ENCODE measurements at places on chromosomes 11 and 22. TPM values are rescaled to one million over a fixed set of nuclear protein-coding genes. Genes with fewer than 3 reads are reported as not detected.
A peak's percentile ranks its signal among the peaks of the same experiment; 100 is the strongest.

Gene PHF21B
- not detected for total RNA-seq

Gene IGSF22
- 4.5 TPM for total RNA-seq

Gene MMP27
- not detected for total RNA-seq

DNA sequence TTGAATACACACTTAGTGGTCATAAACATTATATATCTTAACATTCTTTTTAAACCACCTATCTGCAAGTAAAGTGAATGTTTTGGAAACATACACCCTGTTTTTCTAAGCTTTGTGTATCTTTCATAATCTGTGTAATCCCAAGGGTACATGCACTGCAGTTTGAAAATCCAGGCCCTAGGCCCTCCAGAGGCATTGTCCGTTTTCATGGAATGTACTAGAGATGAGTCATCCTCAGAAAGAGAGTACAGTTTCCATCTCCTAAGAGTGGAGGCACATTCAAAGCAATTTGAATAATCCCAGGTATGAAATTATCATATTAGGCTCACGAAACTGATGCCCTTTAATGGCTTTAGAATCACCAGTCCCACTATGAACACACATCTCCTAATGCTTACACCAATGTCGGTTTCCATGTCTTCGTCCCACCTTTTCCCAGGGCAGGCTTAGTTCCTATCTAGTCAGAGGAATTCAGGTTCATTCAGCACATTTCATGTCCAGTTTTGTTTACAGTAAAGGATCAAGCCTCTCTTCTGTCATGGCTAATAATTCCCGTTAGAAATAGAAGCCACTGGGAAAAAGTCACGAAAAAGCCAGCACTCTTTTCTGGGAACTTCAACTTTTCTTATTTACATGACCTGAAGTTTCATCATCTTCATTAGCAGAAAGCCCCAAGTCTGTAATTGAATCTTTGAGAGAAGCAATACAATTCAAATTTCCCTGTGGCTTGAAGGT, 39.5 kb upstream of the CD44 start:
- no peak for DNase-seq

GRCh38 chr11:98358551-98358950, 662.2 kb upstream of the CNTN5 start:
- DNase-seq, result no peak

DNA sequence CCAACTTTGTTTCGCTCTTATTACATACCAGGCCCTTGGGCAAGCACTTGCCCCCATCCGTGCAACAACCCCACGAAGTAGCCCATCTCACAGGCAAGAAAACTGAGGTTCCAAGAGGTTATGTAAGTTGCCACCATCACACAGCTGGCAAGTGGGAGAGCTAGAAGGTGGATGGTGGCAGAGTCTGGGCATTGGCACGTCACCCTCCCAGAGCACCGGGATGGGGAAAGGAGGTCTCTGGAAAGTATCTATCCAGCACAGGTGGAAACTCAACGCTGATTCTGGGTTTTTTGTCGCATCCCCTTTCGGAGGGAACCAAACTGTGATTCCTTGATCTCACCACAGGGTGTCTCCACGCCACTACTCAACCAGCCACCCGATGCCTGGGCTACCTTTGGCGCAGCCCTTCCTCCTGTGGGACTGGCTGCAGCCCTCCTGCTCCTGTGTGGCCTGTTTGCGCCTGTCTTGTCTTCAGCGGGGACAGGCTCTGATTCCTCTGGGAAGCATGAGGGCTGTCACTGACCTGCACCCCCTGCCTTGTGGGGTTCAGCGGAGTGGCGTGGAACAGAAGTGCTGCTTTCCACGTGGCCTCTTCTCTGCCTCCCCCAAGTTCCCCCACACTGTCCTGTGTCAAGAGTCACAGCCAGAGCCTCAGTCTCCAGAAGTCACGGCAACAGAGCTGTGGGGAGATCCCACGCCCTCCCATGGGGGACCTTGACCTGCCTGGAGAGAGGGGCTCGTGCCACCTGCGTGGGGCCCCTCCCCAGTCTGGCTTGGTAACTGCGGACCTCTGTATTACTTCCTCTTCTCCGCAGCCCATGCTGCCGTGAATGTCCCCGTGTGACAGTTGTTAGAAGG, 34.4 kb upstream of the TRIM29 start:
- no peak for DNase-seq

DNA sequence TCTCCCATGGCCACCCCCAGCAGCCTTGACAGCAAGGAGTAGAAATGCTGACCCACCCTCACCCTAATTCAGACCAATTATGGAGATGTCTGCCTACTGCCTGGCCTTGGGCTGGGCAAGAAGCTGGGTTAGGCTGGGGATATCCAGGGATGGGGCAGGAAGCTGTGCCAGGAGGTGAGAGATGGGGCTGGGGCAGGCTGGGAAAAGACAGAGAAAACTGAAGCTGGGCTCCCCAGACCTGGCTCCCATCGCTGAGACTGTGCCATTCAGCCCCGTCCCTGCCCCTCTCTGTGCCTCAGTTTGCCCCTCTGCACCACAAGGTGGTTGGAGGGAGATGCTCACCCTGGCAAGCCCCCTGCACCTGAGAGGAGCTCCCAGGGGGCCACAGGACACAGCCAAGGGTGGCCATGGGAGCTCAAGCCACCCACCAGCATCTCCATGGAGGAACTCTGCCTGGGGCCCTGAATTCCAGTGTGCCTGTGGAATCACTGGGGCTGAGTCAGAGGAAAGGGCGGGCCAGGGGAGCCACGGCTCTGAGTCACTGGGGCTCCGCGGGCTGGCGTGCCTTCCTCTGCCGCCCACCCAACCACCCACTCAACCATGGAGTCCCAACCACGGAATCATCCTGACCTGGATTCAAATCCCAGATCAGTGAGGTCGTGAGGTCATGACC, 6.0 kb upstream of the CARD10 start:
- DNase-seq, result no peak

- DNase-seq, result no peak
These were observed 144.2 kb downstream of the TRIM29 start for GRCh38 chr11:119993722-119994121.

GRCh38 chr11:117230999-117231841, 653 bp downstream of the PCSK7 start:
- no peak for DNase-seq

DNA sequence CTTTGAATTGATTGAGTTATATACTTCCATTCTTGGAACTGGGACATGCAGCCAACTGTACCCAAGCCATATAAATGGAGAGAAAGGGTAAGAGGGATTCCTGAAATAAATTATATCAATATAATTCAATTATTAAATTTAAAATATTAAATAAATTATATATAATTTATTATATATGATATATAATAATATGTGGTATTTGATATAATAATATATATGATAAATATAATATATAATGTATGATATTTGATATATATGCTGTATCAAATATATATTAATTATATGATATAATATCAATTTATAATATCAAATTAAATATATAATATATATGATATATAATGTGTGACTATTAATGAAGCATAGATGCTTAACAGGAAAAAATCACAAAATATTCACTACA, 677.0 kb downstream of the NELL1 start:
- DNase-seq, result no peak

DNA sequence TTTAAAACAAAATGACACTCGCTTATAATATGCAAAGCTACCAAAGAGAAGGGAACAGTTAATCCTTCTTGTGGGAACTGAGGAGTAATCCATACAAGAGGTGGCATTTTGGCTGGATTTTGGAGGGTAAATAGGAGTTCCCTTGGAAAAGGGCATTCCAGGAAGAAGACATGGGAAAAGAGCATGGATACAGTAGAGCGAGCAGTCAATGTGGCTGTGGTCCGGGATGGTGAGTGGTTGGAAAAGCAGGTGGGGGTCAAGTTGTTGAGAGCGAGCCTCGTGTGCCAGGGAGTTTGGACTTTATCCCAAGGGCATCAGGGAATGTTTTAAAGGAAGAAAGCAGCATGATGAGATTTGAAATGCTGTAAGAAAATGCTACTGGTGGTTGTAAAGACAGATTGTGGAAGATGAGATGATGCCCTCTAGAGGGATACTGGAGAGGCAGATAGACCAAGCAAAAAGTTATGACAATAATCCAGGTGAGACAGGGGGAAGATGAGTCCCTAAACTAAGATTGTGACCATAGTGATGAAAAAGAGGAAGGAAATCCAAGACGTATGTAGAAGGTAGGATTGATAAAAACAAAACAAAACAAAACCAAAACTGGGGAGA, 3.8 kb upstream of the MMP7 start:
- DNase-seq, result no peak

DNA sequence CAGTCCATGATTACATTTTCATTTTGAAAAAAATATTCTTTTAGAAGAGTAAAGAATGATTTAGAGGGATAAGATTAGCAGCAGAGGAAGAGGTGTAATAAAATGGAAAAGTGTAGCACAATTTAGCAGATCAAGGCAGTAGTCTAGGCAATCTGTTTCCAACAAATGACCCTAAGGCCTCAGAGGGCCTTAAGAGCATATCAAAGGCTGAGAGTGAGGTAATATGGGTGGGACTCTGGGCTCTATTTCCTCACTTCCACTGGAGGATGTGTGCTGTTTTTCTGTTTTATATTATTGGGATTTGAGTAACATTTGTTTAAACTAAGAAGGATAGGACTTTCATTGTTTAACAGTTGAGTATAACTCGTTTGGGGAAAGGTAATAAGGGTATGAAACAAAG, 28.8 kb downstream of the CCDC81 start:
- no peak for DNase-seq

DNA sequence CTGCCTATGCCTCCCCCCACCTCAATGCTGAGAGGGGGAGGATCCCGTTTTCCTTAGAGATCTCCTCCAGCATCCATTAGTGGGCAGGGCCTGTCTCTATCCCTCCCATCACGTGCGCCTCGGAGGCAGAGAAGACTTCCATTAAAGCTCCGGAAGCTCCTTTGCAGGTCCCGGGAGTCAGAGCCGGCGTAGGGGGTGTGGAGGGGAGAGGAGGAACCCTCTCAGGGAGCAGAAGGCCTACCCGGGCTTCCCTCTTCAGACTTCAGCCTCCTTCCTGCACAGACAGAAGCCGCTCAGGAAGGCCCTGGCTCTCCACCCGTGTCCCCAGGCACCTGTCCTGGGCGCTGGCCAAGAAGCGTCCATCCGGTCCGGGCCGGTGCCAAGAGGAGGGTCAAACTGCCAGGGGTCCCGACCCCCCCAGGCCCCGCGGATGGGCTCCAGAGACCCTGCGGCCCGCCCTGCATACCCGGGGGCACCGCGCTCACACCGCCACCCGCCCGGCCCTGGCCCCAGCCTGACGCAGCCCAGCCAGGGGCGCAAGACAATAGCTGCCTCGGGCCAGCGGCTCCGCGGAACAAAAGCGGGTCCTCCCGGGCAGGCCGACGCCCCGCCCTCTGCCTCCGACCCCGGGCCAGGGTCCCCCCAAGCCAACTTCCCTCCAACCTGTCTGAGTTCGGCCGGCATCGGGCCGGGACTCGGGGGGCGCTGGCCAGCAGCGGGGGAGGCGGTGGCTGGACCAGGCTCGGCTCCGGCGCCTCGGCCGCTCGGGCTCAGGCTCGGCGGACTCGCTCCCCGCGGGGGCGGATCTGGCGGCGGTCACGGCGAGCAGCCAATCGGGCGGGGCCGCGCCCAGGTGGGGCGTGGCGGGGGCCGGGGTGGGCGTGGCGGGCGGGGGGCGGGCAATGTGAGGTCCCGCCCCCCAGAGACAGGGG, 29.9 kb downstream of the ARVCF start:
- peak; percentile 44 for DNase-seq

- DNase-seq, result no peak
These were observed 122.8 kb upstream of the TOP3B start for GRCh38 chr22:22105364-22105763.

DNA sequence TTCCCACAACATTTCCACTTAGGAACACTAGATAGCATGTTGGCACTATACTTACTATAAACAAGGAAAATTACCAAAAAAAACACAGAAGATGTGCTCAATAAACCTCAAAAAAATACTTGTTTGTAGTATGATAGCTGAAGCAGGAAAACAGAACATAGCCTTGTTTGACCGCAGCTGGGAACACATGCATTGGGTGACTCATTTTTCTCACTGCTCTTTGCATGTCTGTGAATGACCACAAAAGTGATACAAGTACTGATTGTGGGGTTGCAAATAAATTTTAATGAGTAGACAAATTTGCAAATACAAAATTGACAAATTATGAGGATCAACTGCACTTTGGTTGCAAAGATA, 22.8 kb upstream of the GUCY1A2 start:
- no peak for DNase-seq

- DNase-seq, result no peak
These were observed 31.5 kb downstream of the TSG101 start for GRCh38 chr11:18495271-18495670.

GRCh38 chr22:39230261-39231196, 14.3 kb downstream of the PDGFB start:
- no peak for DNase-seq

GRCh38 chr11:12329169-12329568, 48.2 kb upstream of the PARVA start:
- no peak for DNase-seq

- no peak for DNase-seq
These were observed 76.6 kb downstream of the CELSR1 start for GRCh38 chr22:46460857-46461256.

DNA sequence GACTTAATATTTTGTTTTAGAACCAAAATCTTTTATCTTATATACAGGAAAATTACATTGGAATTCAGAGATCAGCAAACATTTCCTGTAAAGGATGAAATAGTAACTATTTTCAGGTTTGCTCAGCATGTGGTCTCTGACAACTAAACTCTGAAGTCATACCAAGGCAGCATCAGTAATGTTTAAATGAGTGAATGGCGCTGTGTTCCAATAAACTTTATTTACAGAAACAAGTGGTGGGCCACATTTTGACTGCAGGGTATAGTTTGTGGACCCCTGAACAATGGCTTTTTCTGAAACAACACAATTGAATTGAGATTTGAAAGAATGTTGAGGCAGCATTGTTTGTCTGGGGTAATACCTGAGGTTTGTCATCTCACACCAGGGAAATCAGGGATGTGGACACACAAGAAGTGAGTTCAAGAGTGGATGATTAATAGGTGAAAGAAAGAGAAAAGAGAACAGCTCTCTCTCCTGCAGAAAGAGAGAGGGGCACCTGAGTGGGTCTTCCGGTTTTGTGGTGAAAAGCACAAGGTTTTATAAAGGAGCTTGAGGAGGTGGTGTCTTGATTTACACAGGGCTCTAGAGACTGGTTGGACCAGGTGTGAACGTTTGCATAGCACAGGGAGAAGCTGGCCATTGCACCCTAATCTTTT, 113.5 kb upstream of the VPREB1 start:
- no peak for DNase-seq

DNA sequence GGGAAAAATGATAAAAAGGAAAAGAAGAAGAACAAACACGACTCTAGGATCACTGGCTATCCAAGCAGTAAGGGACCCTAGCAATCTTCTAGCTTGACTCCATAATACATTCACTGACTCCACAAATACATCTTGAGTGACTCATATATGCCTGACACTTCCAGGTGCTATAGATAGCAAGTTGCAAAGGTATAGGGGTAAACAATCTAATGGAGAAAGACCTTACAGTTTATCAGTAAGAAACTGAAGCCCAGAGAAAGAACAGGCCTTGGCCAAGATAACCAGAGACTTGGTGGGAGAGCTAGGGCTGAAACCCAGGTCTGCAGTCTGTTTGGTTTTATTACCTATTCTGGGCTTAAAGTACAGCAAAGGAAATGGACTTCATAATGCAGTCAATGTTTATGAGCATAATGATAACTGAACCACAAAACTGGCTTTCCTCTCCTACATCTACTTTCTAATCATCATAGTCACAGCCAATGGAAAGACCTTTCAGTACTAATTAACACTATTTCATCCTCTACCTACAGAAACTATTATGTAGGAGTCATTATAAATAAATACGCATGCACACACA, 19.7 kb upstream of the SLC5A1 start:
- no peak for DNase-seq

- no peak for DNase-seq
These were observed 3.5 kb upstream of the FOXRED2 start for GRCh38 chr22:36510384-36510783.

- no peak for DNase-seq
These were observed 50.0 kb downstream of the RRAS2 start for GRCh38 chr11:14308897-14309387.
